ENCODE measurements at places on chromosomes 16 and 17.

DNA sequence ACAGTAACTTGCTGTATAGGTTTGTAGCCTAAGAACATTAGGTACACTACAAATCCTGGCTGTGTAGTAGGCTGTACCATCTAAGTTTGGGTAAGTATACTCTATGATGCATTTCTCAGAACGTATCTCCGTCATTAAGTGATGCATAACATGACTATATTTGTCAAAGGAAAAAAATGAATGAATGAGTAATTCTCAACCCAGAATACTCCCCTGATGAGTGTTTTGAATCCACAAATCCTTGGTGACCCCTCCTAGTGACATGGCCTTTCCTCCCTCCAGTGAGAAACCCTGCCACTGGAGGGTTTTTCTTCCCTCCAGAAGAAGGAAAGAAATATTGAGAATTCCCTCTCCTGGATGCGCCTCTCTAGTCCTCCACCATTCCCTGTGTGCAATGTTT, 24.0 kb upstream of the SALL1 start:
- no peak overlapping the region for H3K4me3 ChIP-seq
- H3K36me3 ChIP-seq = no peaks in the 10 kb centered on the region
- H3K27me3 ChIP-seq = no peaks in the 10 kb centered on the region
- DNase-seq = peak; percentile 70
- H3K4me1 ChIP-seq = peaks cover 3% of the 10 kb centered on the region

GRCh38 chr17:37488607-37489196, 989 bp upstream of the DUSP14 start:
- no peaks in the 10 kb centered on the region for H3K36me3 ChIP-seq
- no peaks in the 10 kb centered on the region for H3K27me3 ChIP-seq
- peaks cover 8% of the 10 kb centered on the region for H3K4me1 ChIP-seq
- peak; percentile 97 for DNase-seq
- peak overlapping the region; percentile 95 for H3K4me3 ChIP-seq

- no peaks in the 10 kb centered on the region for H3K27me3 ChIP-seq
- no peaks in the 10 kb centered on the region for H3K36me3 ChIP-seq
- H3K4me1 ChIP-seq = no peaks in the 10 kb centered on the region
- no peak overlapping the region for H3K4me3 ChIP-seq
- no peak for DNase-seq
- H3K27ac ChIP-seq = no peak overlapping the region
These were observed 73.8 kb downstream of the RBFOX3 start for GRCh38 chr17:79537061-79537460.

- H3K27ac ChIP-seq = no peak overlapping the region
- no peaks in the 10 kb centered on the region for H3K27me3 ChIP-seq
- H3K36me3 ChIP-seq = peaks cover 4% of the 10 kb centered on the region
- H3K4me1 ChIP-seq = no peaks in the 10 kb centered on the region
These were observed 340.8 kb downstream of the XYLT1 start for GRCh38 chr16:17129971-17130370.

DNA sequence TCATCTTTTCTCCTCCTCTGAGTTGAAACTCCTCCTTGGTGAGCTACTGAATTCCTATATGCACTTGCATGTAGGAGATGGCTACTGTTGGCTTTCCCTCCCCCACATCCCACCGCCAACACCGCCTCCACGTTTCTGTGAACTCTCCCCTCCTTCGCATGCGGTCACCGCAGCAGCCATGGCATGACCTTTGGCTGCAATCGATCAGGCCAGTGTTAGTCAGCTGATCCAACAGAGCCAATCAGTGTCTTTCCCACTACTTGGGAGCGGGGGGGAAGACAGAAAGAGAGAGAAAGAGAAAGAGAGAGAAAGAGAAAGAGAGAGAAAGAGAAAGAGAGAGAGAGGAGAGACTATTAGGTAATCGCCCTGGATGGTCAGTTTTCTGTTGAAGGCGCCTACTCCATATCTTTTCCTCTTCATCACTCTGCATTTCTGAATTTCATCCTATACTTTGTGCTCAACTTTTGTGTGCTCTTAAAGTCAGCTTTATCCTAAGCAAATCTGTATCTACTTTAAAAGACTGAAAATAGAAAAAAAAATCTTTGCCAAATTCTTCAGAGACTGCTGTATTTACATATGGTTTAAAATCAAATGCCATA, 22.7 kb downstream of the ASGR1 start:
- DNase-seq = no peak
- H3K27ac ChIP-seq = no peak overlapping the region
- H3K4me1 ChIP-seq = no peaks in the 10 kb centered on the region
- peaks cover 26% of the 10 kb centered on the region for H3K27me3 ChIP-seq

- peak; percentile 29 for DNase-seq
- peaks cover 10% of the 10 kb centered on the region for H3K4me1 ChIP-seq
- no peak overlapping the region for H3K4me3 ChIP-seq
- no peaks in the 10 kb centered on the region for H3K36me3 ChIP-seq
- H3K27me3 ChIP-seq = no peaks in the 10 kb centered on the region
These were observed 173.1 kb downstream of the PARN start for GRCh38 chr16:14456793-14457481.

- no peak for DNase-seq
- H3K4me1 ChIP-seq = no peaks in the 10 kb centered on the region
- H3K36me3 ChIP-seq = no peaks in the 10 kb centered on the region
- H3K27ac ChIP-seq = no peak overlapping the region
These were observed 295.3 kb upstream of the KIF2B start for GRCh38 chr17:53527473-53527872.

DNA sequence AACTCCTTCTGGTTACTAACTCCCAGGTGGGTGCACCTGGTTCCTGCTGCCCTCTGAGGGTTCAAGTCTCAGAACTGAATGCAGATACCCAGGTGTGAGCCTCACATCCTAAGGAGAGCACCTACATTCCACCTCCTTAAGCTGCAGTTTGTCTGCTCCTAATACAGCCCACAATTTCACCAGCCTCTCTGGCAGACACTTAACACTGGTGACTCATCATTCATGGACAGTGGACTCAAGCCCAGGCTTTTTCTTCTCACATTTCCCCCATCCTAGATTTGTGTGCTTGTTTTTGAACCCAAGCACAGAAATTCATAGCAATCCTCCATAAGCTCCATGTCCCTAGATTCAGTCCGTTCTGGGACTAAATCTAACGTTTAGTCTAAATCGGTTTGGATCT, 7.0 kb upstream of the MAF start:
- no peaks in the 10 kb centered on the region for H3K27me3 ChIP-seq
- H3K36me3 ChIP-seq = no peaks in the 10 kb centered on the region
- no peak overlapping the region for H3K4me3 ChIP-seq
- peak; percentile 16 for DNase-seq
- H3K4me1 ChIP-seq = no peaks in the 10 kb centered on the region

DNA sequence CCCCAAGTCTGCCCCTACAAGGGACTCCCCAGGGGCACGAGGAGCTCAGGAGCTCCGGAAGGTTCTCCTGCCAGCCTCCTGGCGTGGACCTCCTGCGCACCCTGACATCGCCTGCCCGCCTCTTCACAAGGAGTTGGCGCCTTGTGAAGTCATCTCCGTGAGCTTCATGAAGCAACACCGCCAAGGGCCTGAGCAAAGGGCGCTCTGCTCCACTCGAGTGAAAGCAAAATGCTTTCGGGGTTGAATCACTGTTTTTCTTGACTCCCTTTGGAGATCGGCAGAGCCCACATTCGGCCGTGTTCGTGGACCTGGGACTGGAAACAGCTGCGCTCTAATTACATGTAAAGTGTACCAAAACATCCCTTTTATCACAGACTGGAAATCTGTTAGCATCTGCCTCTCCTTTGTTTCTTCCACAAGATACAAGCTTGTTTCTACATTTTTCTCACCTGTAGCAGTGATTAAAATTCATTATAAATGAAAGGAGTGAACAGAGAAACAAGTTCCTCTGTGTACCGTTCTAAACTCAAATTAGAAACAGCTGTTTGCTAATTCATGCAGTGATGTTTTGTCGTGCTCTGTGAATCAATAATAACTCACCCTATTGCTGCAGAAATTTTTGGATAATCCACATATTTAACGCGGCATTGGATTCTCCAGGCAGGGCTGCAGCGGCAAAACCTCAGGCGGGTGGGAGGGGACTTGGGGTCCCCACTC, 203.3 kb downstream of the ZNF423 start:
- no peaks in the 10 kb centered on the region for H3K36me3 ChIP-seq
- DNase-seq = no peak
- H3K27ac ChIP-seq = no peak overlapping the region
- no peak overlapping the region for H3K4me3 ChIP-seq
- H3K4me1 ChIP-seq = no peaks in the 10 kb centered on the region
- H3K27me3 ChIP-seq = peaks cover 17% of the 10 kb centered on the region
